ENCODE measurements at places on chromosomes 2 and 18. TPM values are rescaled to one million over a fixed set of nuclear protein-coding genes. Genes with fewer than 3 reads are reported as not detected.

GRCh38 chr18:45731716-45732115 lies 7.7 kb downstream of the SLC14A1 start:
- no peak for DNase-seq

GRCh38 chr2:74938264-74938663 lies 20.2 kb upstream of the POLE4 start:
- DNase-seq: no peak

The EEF1B2 gene
- polyA plus RNA-seq: 1,211 TPM

The SESTD1 gene
- 21.6 TPM for polyA plus RNA-seq

The ZRANB3 gene
- polyA plus RNA-seq: 2.8 TPM
